ENCODE measurements at places on chromosomes 1 and 21.
A peak's percentile ranks its signal among the peaks of the same experiment; 100 is the strongest.

DNA sequence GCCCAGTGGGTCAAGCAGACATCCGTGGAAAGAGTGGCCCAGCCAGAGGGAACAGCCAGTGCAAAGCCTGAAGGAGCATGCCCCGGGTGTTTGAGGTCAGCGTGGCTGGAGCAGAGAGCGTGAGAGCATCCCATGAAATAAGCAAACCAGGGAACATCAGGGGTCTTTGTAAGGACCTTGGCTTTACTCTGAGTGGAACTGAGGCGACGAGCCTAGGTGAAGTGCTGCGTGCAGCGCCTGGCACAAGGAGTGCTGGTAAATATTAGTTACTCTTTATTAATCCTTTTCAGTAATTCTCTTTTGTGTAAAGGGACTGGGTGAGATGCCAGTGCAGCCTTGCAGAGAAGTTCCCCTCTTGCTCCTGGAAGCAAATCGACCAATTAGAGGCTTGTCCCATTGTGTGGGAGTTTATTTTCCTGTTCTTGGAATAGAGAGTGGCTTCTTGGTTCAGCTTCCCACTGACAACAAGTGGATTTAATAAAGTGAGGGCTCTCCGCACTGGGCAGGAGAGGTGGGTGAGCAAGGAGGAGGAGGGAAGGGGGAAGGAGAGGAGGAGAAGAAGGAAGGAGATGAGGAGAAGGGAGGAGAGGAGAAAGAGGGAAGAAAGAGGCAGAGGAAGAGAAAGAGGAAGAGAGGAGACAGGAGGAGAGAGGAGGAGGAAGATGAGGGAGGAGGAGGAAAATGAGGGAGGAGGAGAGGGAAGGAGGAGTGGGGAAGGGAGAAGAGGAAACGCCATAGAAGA lies 37.6 kb upstream of the DISP3 start:
- no peak for DNase-seq

DNA sequence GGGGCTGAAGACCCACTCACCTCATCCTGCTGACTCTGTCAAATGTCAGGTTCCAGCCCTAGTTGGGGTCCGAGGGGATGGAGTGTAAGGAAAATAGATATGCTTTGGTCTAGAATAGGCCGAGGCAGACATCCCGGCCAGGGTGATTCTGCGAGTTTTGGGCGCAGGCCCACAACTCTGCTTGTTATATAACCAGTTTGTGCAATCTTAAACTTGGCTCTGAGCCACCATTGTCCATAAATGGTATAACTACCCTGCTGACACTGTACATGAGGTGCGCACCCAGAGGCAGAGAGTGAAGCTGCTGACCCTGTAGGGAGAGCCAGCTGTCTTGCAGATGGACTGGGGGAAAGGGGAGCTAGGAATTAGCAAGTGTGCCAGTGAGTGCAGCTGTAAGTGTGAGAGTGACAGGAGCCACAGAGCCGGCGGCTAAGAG lies 1388.8 kb downstream of the AMY1C start:
- DNase-seq = no peak

GRCh38 chr1:56578963-56579875 lies at the start of gene PLPP3:
Gene PLPP3, minus strand, starts transcription at chr1:56579563. Its CDS starts 547 bp downstream, at chr1:56579016.
- peak; percentile 71 for DNase-seq

DNA sequence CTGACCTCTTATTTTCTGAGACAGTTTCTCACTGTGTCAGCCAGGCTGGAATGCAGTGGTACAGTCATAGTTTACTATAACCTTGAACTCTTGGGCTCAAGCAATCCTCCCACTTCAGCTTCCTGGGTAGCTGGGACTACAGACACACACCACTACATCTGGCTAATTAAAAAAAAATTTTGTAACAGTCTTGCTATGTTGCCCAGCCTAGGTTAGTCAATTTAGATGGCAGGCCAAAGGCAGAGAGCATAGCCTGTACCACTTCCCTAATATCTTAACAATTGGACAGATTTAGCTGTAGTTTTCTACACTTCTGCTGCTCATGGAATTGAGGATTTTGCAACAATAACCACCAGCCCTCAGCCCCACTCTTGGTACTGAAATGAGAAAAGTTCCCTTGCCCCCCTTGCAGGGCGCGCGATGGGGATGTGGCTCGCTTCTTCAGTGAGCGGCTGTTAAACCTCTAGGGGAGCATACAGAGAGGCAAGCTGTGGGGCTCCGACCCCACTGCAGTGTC lies 34.9 kb upstream of the PTGFRN start:
- DNase-seq = no peak

DNA sequence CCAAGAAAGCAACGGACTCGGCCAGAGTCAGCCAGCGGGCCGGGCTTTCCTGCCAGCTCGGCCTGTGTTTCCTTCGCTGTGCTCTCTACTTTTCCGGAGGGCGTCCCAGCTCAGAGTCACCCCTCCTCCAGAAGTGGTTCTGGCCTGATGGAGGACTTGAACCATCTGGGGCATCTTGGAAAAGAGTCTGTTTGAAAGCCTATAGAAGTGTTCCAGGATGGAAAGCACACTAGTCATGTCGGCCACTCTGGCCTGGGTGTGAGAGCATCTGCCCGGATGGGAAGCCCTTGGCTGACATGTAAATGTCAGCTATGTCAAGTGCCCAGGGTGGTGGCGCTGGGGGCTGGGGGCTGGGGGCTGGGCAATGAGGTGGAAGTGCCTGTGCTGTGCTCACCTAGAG lies 113.4 kb downstream of the DHRS3 start:
- DNase-seq = no peak

GRCh38 chr1:72282271-72283021 lies at the start of gene NEGR1:
Gene NEGR1, minus strand, starts transcription at chr1:72282539.
- peak; percentile 94 for DNase-seq

GRCh38 chr1:67053785-67054772 lies at the start of gene SLC35D1:
Gene SLC35D1, minus strand, starts transcription at chr1:67054148. Its CDS starts 135 bp downstream, at chr1:67054013.
- peak; percentile 83 for DNase-seq

- no peak for DNase-seq
Measured at GRCh38 chr1:28326984-28327383, 1.9 kb upstream of the MED18 start.

DNA sequence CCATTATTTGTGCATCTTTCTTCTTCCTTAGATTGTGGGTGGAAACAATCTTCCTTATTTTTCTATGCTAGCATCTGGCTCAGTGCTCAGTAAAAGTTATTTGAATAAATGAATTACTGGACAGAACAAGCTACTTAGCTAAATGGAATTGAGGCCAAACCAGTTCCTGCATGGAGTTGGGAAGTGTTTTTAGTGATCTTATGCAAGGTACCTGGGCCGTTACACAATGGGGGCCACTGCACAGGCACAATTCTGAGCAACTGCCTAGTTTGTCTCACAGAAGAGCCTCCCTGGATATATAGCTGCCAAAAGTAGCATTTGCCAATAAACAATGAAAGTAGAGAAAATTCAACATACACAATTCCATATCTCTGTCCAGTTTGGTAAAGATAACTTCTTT lies 27.0 kb upstream of the SERBP1 start:
- no peak for DNase-seq

GRCh38 chr1:31643976-31644559 lies 608 bp downstream of the PEF1 start:
- no peak for DNase-seq

GRCh38 chr1:112464501-112464900 lies 44.3 kb upstream of the WNT2B start:
- no peak for DNase-seq

DNA sequence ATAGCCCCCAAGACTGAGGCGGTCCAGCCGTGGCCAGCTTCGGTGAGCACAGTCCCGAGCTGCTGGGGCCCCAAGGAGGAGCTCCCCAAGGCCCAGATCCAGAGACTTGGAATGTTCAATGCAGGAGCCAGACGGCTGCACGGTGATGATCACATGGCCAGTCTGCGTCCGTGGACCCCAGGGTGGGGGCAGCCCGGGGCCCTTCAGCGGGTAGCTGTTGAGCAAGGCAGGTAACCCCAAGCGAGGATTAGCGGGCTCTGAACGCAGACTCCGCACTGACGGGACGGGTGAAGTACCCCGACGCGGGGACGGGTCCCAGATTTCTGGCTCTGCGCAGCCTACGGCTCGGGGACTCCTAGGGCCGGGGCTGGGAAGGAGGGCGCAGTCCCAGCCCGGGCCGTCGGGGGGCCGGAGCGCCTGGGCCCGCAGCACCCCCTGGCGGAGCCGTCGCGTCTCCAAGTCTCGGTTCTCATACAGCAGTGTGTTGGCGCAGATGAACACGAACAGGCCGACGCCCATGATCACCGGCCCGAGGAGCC lies 2.7 kb downstream of the TMEM200B start:
- DNase-seq = peak; percentile 71

DNA sequence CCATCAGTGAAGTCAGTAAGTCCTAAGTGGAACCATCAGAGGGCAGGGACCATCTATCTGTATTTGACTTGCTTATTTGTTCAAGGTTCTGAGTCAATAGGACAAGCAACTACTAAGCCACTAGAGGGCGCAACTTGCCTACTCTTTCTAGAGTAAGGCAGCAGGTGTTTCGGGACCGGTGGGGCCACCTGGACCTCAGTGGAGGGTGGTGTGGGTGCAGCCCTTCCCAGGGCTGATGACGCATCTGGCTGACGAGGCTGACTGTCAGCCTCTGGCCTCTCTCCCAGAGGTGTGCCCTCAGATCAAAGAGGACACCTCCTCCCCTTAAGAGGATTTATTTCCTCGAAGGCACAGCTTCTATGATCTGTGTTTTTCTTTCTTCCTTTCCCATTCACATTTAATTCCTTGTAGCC lies 6.6 kb downstream of the CBR3 start:
- DNase-seq = peak; percentile 91

DNA sequence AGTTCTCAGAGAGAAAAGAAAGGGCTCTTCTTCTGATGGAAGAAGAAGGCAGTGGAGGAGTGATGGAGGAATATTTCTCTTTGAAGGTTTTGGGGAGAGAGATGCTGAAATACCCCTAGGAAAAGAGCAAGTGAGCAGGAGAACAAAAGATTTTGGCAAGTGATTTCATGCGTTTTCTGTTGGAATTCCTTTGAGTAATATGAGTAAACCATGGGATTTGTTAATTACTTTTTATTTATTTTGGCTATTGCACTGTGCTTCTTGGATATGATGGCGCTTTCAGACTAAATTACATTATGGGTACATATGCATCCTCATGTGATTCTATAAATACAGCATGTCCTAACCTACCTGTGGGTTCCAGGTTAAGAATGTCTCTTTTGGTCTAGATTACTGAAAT lies 210.1 kb upstream of the PTGFR start:
- no peak for DNase-seq

DNA sequence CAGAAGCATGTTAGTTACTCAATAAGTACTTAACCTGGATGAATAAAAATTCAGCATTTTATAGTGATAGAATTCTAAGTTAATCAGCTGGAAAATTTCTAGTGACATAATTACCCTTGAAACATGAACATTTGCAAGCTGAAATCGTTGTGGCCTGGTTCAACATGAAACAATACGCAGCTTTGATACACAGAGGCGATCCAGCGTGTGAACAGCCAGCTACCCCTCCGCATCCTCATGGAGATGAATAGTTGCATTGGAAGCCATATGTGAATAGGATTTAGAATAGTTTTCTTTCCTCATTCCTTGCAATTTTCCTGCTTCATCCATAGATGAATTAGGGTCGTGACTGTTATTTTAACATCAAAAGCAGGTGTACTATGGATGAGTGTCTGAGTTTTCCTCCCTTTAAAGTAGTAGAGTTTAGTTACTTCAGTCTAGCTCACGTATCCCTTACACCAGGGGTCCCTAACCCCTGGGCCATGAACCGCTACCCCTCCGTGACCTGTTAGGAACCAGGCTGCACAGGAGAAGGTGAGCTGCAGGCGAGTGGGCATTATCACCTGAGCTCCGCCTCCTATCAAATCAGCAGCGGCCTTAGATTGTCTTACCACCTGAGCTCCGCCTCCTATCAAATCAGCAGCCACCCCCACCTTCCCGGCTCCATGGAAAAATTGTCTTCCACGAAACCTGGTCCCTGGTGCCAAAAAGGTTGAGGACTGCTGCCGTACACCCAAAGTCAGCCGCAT lies 6.2 kb upstream of the TARBP1 start:
- DNase-seq = no peak

- DNase-seq = no peak
Measured at GRCh38 chr1:63343922-63344321, 21.6 kb downstream of the FOXD3 start.

DNA sequence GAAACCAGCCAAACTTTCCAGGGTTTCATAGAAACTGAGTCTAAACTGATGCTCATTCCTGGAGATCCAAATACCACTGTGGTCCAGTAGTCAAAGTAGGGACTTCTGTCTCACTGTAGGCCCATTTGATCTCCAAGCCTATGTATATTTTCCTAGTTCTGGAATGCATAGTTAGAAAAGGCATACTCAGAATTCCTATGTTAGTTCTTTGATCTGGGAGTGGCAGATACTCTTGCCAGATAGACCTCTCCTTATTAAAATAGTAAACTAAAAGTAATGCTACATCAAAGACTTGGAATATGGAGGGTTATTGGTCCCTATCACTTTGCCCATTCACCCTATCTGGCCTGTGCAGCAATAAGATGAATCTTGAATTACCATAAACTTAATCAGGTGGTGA lies 10.4 kb upstream of the SGIP1 start:
- no peak for DNase-seq

DNA sequence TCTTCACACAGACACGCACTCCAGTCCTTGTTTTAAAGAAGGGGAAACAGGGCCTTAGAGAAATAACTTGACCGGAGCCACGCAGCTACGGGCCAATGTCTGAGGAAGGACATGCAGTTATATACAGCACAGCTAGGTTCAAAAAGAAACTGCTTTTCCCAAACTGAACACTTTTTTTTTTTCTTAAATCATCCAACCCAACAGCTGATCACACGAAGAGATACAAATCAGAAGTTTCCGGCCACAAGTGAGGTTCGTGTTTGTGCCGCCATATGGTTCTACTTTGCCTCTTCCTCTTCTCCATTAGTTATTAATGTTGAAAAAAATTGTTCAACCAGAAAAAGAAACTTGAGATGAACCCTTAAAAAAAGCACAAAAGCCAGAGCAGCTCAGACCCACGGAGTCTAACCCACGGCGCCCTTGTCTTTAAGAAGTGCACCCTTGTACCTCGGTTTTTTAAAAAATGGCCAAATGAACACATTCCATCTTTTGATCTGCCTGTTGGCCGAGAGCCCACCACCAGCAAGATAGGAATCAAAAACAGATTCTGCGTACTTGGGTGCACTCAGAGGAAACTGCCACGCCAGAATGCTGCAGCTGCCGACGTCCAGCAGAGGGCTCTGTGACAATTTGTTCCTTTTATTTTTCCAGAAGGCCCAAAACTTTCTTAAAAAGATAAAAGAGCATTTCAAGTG lies 78.9 kb downstream of the SLC66A1 start:
- peak; percentile 93 for DNase-seq

- no peak for DNase-seq
Measured at GRCh38 chr1:207876131-207876530, 34.8 kb downstream of the CD34 start.

DNA sequence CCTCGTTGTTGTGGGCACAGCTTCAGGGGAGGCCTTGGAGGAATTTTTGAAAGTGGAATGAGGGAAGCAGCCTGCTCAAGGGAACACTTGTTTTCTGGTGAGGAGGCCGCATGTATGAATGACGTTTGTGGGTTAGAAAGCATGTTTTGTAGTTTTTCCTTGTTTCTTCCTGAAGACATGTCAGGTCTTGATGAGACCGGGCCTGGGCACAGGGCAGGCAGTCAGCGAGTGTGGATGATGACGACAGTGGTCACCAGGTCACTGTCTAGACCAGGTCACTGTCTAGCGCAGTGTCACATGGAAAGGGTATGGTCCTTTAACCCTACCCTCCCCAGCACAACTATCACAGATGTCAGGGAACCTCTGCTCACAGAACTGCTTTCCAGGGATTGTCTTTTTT lies 7.3 kb downstream of the PSEN2 start:
- DNase-seq = no peak
